Breast epithelium (tissue), 4 donors: ENCODE measurements at places on chromosomes 7 and 10.

DNA sequence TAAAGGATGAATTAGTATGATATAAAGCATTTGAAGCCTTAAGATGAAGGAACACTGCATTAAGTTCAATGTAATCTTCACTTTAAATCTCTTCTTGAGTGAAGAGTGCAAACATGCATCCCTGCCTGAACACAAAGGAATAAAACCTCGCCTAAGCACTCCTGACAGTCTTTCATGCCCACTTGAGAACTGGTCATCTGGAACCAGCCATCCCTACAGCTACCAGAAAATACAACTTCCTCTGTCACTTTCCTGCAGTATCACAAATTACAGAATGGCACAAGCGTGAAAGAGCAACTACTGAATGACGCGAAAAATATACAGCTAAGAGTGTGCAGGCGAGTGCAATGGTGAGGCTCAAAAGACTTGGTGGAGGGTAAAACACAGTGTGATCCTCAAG lies 1079.9 kb downstream of the CNTNAP2 start:
- no peaks in the 10 kb centered on the region for H3K4me1 ChIP-seq
- no peak overlapping the region for H3K4me3 ChIP-seq
- H3K27me3 ChIP-seq, result no peaks in the 10 kb centered on the region
- no peaks in the 10 kb centered on the region for H3K36me3 ChIP-seq
- no peak overlapping the region for H3K27ac ChIP-seq

- no peak overlapping the region for H3K4me3 ChIP-seq
- no peaks in the 10 kb centered on the region for H3K36me3 ChIP-seq
- no peak for DNase-seq
- no peak overlapping the region for H3K27ac ChIP-seq
- peaks cover 97% of the 10 kb centered on the region for H3K27me3 ChIP-seq
Measured at GRCh38 chr7:27202862-27203134, 2.9 kb upstream of the HOXA13 start.

DNA sequence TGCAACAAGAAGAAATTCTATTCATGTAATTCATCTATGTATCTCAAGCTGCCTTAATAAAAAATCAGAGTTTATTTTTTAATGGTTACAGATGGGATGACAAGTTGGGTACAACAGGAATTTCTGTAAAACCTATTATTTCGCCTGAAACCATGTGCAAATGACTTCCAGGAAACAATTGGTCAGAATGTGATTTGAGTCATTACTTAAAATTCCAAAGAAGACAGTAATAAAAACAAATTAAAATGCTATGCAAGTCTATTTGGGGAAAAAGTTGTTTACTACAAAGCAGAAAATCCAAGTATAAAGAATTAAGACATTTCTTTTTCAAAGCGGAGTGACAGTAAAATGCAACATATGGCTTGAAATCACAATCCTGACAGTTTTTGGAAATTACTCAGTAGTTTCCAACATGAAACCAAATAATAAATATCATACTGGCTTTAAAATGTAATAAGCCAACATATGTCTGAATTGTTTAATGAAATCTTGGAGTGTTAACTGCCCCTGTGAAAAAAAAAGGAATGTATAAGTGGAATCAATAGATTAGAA lies 41.5 kb upstream of the SEMA3C start:
- no peaks in the 10 kb centered on the region for H3K4me1 ChIP-seq
- H3K27ac ChIP-seq, result no peak overlapping the region
- H3K36me3 ChIP-seq, result no peaks in the 10 kb centered on the region

- H3K36me3 ChIP-seq, result no peaks in the 10 kb centered on the region
- H3K27me3 ChIP-seq, result no peaks in the 10 kb centered on the region
- H3K4me3 ChIP-seq, result no peak overlapping the region
Measured at GRCh38 chr7:137992550-137993394, 9.1 kb downstream of the CREB3L2 start.

- DNase-seq, result no peak
- no peak overlapping the region for H3K27ac ChIP-seq
- H3K36me3 ChIP-seq, result no peaks in the 10 kb centered on the region
- H3K27me3 ChIP-seq, result no peaks in the 10 kb centered on the region
- H3K4me1 ChIP-seq, result no peaks in the 10 kb centered on the region
Measured at GRCh38 chr7:17898111-17898510, 42.2 kb downstream of the SNX13 start.

DNA sequence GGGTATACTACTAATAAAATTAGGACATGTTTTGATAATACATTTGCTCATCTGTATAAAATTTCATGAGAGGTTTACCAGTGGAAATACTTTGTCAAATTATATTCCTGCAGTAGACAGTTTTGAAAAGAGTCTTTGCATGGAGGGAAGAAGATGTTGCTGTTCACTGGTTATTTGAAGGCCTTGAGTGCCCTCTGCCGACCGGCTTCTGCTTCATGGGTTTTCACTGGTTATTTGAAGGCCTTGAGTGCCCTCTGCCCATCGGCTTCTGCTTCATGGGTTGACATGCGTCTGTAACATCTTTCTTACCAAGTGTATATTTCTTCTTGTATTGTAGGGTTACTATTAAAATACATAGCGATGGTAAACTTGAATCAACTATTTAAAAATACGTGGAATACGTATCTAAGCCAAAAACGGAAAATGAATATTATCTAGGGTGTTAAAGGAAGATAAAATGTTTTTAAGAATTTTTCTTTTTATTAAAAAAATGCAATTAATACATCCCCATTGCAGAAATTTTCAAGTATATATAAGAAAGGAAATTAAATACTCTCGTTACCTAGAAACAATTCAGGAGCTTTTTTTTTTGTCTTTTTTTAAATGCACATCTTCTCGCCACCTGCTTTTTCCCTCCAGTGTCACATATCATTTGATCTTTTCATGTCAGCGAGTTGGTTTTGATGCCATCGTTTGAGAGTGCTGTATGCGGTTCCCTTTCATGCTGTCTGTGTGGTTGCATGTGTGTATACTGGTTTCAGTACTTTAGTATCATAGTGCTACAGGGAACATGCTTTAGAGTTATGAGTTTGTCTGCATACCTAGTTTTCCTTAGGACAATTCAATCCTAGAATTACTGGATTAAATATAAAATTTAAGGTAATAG lies 73.4 kb downstream of the SHH start:
- no peak overlapping the region for H3K27ac ChIP-seq
- H3K4me3 ChIP-seq, result no peak overlapping the region
- peaks cover 8% of the 10 kb centered on the region for H3K36me3 ChIP-seq
- peak; percentile 43 for DNase-seq
- no peaks in the 10 kb centered on the region for H3K4me1 ChIP-seq

GRCh38 chr7:130894146-130894908 lies 160.3 kb upstream of the KLF14 start:
- peak overlapping the region; percentile 91 for H3K27ac ChIP-seq
- no peaks in the 10 kb centered on the region for H3K27me3 ChIP-seq
- H3K4me3 ChIP-seq, result no peak overlapping the region
- H3K4me1 ChIP-seq, result peaks cover 34% of the 10 kb centered on the region
- no peaks in the 10 kb centered on the region for H3K36me3 ChIP-seq
- DNase-seq, result peak; percentile 76

GRCh38 chr10:58723966-58724365 lies 211.3 kb downstream of the BICC1 start:
- no peaks in the 10 kb centered on the region for H3K4me1 ChIP-seq
- no peak overlapping the region for H3K27ac ChIP-seq
- H3K4me3 ChIP-seq, result no peak overlapping the region
- no peaks in the 10 kb centered on the region for H3K27me3 ChIP-seq
- H3K36me3 ChIP-seq, result no peaks in the 10 kb centered on the region

GRCh38 chr10:25039531-25039930 lies 23.1 kb downstream of the THNSL1 start:
- no peak overlapping the region for H3K27ac ChIP-seq
- H3K4me1 ChIP-seq, result no peaks in the 10 kb centered on the region
- H3K36me3 ChIP-seq, result no peaks in the 10 kb centered on the region
- H3K4me3 ChIP-seq, result no peak overlapping the region
- no peaks in the 10 kb centered on the region for H3K27me3 ChIP-seq
- no peak for DNase-seq

DNA sequence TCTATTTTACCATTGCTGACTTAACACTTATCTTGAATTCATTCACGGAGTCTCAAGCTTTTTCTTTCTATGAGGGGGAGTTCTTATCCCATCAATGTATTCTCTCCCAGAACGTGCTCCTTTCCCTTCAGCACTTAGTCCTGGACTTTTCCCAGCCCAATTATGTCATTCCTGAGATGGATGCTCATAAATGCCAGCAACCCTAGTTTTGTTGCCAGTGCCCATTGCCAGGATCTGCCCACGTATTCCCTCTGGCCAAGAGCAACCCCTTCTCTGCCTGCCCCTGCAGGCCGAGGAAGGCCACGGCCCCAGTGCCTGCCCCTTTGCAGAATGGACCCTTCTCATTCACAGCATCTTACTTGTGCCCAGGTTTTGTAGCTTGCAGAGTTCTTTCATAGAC lies 67.4 kb upstream of the PPP1R3C start:
- no peak for DNase-seq
- no peaks in the 10 kb centered on the region for H3K27me3 ChIP-seq
- no peaks in the 10 kb centered on the region for H3K4me1 ChIP-seq
- H3K4me3 ChIP-seq, result no peak overlapping the region
- H3K27ac ChIP-seq, result no peak overlapping the region

- DNase-seq, result no peak
- H3K27me3 ChIP-seq, result no peaks in the 10 kb centered on the region
- H3K27ac ChIP-seq, result no peak overlapping the region
Measured at GRCh38 chr10:95438781-95439180, 122.4 kb downstream of the SORBS1 start.

- H3K4me3 ChIP-seq, result no peak overlapping the region
- H3K36me3 ChIP-seq, result peaks cover 3% of the 10 kb centered on the region
- H3K4me1 ChIP-seq, result no peaks in the 10 kb centered on the region
- no peak for DNase-seq
- no peaks in the 10 kb centered on the region for H3K27me3 ChIP-seq
Measured at GRCh38 chr7:30874656-30875302, 36.9 kb upstream of the AQP1 start.

DNA sequence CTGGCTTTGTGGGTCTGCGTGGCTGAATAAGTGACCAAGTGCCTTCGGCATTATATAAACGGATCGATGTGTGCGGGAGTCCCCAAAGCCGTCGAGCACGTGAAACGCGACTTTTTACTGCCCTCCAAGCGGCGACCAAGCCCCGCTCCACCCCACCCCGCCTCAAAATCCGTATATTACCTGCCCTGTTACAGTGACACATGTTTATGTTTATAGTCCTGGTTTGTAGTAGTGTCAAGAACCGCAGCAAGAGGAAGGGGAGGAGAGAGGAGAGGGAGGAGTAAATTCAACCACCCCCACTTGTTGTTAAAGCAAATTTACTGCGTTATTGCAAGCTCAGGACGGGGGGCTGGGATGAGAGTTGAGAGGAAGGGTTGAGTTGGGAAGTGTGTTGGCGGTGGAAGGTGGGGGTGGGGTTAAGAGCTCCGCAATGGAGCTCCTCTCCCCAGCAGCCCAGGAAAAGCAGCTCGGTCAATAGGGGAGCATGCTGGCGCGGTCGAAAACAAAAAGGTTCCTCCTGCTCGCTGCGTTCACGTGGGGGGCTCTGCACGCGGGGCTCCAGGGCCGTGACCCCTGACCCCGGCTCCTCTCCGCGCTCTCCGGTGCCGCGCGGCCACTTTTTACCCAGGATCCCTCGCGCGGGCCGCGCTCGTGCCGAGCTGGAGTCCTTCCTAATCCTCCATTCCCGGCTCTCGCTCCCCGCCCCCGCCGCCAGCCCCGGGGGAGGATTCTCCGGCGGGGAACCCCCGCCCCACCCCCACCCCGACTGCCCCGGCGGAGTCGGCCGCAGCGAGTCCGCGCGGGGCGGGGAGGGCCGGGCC lies at the start of gene SKIDA1:
TSS of gene SKIDA1 (minus strand) at position 316 of the 821 bp plus-strand sequence. CDS start 7,860 bp downstream, outside the sequence.
- H3K27ac ChIP-seq, result peak within 1 kb of the TSS; percentile 97
- H3K4me1 ChIP-seq, result no peaks in the 10 kb centered on the region
- peaks cover 6% of the 10 kb centered on the region for H3K27me3 ChIP-seq
- peak within 1 kb of the TSS; percentile 69 for H3K4me3 ChIP-seq

- no peak overlapping the region for H3K4me3 ChIP-seq
- no peak for DNase-seq
- H3K27me3 ChIP-seq, result no peaks in the 10 kb centered on the region
- H3K4me1 ChIP-seq, result no peaks in the 10 kb centered on the region
- H3K27ac ChIP-seq, result no peak overlapping the region
Measured at GRCh38 chr10:115871855-115872254, 401.2 kb downstream of the GFRA1 start.

DNA sequence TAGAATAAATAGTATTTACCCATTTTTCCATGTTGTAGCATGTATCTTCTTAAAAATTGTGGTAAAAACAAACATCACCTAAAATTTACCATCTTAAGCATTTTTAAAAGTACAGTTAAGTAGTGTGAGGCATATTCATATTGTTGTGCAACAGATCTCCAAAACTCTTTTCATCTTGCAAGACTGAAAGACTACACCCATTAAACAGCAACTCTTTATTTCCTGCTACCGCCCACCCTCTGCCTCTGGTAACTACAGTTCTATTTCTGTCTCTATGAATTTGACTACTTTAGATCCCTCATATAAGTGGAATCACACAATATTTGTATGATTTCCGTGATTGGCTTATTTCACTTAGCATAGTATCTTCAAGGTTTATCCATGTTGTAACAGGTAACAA lies 40.0 kb upstream of the AGBL3 start:
- no peak overlapping the region for H3K4me3 ChIP-seq
- no peak overlapping the region for H3K27ac ChIP-seq

DNA sequence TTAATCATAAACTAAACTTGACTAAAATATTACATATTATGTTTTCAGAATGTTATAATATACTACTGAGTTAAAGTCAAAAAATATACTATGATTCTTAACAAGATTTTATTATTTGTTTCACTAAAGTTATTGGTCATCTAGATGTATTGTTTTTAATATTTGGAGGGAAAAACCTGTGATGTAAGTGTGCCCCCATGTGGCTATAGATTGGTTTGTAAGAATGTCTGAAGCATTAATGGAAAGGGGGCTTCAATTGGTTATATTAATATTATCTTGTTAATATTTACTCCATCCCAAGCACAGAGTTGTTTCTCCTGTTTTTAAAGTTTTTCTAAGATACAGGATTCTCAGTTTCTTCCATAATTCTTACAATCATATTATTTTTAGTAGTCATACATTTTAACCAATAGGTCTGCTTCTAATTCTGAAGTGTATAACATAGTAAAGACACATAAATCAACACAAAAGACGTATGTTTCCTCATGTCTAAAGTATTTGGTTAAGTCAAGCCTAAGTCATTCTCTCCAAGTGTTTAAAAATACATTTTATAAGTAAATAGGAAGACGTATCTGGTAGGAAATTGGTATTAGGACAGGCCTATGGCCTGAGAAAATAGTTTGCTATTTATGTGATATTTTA lies 58.0 kb downstream of the GNAT3 start:
- no peak overlapping the region for H3K27ac ChIP-seq
- no peaks in the 10 kb centered on the region for H3K4me1 ChIP-seq
- no peaks in the 10 kb centered on the region for H3K27me3 ChIP-seq
- no peak overlapping the region for H3K4me3 ChIP-seq
- DNase-seq, result no peak
- H3K36me3 ChIP-seq, result no peaks in the 10 kb centered on the region

GRCh38 chr7:41955451-41955850 lies 252.6 kb upstream of the INHBA start:
- H3K27me3 ChIP-seq, result no peaks in the 10 kb centered on the region
- no peak for DNase-seq
- H3K4me3 ChIP-seq, result no peak overlapping the region
- peak overlapping the region; percentile 59 for H3K27ac ChIP-seq
- H3K4me1 ChIP-seq, result peaks cover 14% of the 10 kb centered on the region
- H3K36me3 ChIP-seq, result no peaks in the 10 kb centered on the region
